ENCODE measurements at places on chromosomes 13 and 19.

- DNase-seq: no peak
Measured at GRCh38 chr13:79901336-79901735, 420.4 kb downstream of the NDFIP2 start.

GRCh38 chr13:113962975-113963374 lies 10.9 kb downstream of the C13orf46 start:
- no peak for DNase-seq

- DNase-seq: no peak
Measured at GRCh38 chr13:96795670-96796069, 198.6 kb downstream of the OXGR1 start.

DNA sequence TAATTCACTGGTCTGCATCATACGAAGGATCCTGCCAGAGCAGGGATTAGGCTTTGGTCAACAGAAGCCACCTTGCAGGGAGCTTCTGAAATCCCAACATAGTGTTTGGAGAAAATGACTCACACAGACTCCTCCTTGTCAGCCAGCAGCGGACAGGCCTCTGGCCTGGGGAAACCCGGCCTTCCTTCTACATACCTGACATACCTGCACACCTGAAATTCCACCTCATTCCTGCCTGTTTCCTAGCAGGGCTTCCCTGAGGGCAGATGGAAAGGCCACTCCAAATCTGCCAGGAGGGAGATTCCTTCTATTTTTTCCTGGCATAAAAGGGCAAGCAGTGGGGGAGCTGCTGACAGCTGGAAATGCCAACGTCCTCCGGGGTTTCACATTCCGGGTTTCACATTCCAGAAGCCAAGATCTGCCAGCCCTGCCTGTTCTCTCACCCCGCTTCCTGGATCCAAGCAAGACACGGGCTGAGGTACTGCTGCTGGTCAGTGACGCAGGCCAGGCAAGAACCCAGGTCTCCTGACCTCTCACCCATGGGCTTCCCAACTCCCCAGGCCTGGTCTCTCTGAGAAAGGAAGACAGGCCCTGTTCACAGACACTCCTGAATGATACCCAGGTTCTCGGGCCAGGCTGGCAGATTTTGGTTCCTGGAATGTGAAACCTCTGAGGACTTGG lies 18.2 kb upstream of the IGFL1 start:
- DNase-seq: no peak

DNA sequence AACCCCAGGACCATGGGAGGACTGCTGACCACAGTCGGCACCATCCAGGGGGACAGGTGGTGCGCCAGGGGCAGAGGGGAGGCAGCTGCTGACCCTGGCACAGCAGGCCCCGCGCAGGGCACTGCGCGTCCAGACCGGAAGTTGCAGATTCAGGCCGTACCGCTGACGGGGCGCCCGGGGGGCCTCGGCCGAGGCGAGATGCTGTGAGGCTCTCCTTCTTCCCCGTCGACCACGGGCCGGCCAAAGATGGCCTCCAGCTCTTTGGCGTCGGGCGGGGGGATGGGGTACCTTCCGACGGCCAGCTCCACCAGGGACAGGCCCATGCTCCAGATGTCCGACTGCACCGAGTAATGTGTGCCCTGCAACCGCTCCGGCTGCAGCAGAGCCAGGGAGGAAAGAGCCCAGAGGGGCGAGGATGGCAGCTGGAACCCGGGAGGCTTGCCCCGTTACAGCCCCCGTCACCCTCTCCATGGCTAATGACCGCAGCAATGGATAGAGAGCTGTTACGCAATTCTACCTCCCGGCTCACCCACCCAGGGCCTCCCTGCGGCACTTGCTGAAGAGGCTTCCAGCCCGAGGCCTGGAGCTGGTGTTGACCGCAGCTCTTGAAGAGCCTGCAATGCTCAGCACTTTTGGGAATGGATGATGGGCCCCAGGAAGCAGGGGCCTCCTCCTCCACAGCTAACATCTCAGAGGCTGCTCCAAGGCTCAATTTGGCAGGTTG lies 24.7 kb downstream of the MAP2K2 start:
- no peak for DNase-seq

DNA sequence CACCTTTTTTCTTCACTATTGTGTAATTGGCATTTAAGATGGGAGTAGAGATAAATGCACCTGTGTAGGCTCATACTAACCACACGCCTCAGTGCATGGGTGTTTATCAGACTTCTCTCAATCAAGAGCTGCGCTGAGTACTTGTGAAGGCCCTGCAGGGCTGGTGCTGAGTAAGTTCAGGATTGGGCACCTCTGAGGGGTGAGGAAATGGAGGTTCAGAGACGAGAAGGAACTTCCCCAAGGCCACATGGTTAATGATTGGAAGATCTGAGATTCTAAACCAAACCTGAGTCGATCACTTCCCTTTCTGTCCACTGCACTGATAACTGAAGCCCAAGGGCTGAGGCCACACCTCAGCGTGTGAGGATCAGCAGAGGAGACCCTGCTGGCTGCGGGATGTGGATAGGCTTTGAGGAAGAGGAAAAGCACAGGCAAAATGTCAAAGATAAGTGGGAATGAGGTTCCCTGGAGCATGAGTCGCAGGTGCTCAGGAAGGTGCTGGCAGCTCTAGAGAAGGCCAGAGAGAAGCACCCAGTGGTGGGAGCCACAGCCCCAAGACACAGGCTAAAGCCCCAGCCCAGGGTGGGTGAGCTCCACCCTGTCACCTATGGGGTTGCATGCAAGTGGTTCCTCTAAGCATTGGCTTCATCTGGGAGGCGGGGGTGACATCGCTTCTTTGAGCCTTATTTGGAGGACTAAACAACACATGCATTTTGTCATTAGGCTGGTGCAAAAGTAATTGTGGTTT lies 32.3 kb upstream of the GJB6 start:
- DNase-seq: no peak

DNA sequence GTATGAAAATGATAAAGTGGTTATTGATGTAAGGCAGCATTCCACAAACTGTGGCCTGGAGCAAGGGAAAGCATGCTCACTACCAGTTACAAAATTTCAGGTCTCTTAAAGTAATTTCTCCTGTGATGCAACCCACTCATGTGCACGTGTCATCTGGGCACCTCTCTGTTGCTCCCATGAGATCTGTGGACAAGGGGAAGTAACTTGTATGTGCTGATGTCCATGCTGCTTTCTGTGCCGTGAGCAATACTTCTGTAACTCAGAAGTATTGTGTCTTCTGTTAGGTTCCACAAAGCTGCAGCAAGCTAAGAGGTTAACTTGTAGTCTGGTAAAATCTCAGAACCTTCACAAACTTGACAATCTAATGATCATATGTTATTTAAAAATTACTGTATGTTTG lies 930.0 kb upstream of the SLITRK6 start:
- no peak for DNase-seq

GRCh38 chr19:45161738-45162607 lies 1.2 kb upstream of the NKPD1 start:
- no peak for DNase-seq

DNA sequence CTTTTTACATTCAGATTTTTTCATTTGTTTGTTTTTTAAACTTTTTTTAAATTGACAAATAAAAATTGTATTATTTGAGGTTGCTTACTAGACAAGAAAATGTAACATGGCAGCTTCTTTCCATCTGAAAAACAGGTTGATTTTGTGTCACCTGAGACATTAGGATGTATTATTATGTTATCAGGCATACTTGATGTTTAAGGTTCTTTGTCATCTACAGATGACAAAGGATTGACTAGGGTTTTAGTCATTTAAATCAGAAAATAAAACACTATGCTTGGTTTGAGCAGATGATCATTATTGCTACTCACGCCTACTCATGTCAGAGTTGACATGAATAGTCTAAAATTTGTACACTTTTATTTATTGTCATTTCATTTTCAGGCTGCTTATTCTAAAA lies 1494.5 kb downstream of the SLITRK5 start:
- no peak for DNase-seq

DNA sequence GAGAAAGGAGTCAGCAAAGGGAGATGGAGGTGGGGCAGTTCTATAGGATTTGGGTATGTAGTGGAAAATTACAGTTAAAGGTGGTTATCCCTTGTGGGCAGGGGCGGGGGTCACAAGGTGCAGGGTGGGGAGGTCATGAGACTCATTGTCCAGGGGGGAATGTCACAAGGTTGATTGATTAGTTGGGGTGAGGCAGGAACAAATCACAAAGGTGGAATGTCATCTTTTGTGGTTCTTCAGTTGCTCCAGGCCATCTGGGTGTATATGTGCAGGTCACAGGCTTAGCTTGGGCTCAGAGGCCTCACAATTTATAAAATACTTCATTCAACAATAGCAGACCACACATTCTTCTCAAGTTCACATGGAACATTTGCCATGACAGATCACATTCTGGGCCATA lies 109.6 kb downstream of the ATP11A start:
- no peak for DNase-seq

DNA sequence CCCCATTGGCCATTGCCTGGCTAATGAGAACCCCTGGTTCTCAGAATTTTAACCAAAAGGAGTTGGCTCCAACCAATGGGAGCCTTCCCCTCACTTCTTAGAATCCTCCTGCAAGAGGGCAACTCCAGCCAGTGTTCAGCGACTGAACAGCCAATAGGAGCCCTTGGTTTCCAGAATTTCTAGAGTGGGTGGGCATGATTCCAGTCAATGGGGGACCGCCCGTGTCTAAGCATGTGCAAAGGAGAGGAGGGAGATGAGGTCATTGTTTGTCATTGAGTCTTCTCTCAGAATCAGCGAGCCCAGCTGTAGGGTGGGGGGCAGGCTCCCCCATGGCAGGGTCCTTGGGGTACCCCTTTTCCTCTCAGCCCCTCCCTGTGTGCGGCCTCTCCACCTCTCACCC lies 9.5 kb upstream of the SWSAP1 start:
- no peak for DNase-seq

Measured in T-helper 9 cell (primary cell).